NCI-H526 treated with DMSO at 0.1 percent for 48 hours (cell line): ENCODE measurements at places on chromosomes 12 and 14.

GRCh38 chr12:51821440-51822260 is 26.9 kb downstream of the FIGNL2 start:
- DNase-seq = no peak

- peak; percentile 93 for DNase-seq
Observed at GRCh38 chr14:23537351-23538049, 14.1 kb downstream of the ZFHX2 start.

GRCh38 chr14:52442602-52443001 is 109.7 kb downstream of the TXNDC16 start:
- DNase-seq = no peak

- DNase-seq = no peak
Observed at GRCh38 chr12:31029468-31029867, 44.2 kb upstream of the DDX11 start.

DNA sequence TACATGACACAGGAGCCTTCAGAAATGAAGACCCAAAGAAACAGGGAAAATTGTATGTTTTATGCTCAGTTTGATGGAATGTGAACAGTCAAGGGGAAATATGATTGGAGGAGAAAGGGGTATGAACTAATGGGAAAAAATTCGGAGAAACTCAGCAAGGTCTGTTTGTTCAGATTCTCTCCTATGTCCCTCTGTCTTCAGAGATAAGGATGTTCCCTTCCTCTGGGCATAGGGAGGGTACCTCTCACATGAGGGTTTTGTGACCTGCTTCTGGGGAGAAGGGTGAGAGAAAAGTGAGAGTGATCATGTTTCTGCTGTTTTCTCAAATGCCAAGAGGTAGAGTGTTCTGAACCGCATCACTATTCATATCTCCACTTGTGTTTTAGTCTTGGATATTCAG is 26.6 kb upstream of the LIMA1 start:
- DNase-seq = no peak

- DNase-seq = no peak
Observed at GRCh38 chr12:98549371-98550110, 34.2 kb downstream of the TMPO start.

- DNase-seq = no peak
Observed at GRCh38 chr14:34354556-34354955, 107.5 kb downstream of the SPTSSA start.

DNA sequence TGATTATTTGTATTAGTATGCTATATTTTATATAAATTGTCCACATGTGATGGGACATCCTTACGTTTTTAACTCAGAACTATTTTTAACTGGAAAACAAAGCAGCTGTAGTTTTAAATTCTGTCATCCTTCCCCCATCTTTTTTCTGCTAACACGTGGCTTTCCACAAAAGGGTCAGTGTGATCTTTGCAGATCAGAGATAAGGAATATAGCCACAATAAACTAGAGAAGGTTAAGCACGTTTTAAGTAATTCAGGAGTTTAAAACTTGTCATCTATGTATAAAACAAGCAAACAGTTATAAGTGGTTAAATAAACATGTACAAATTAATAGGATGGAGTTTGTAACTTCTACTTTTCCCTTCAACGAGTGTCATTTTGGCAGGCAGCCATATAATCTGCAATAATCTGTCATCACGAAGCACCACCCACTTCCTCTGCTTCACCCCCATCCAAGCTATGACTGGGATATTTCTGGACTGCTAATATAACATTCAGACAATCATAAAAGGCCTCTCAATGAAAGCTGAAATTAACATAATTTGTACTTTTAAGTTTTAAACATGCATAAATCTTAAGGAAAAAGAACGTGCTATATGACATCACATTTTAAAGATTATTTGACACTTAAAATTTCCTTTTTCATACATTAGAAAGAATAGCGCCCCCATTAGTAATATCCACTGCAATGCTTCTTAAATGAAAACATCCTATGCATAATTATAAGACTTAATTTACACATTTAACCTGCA is 15.3 kb downstream of the TAOK3 start:
- DNase-seq = no peak

GRCh38 chr12:82530394-82530793 is 156.3 kb upstream of the TMTC2 start:
- no peak for DNase-seq

DNA sequence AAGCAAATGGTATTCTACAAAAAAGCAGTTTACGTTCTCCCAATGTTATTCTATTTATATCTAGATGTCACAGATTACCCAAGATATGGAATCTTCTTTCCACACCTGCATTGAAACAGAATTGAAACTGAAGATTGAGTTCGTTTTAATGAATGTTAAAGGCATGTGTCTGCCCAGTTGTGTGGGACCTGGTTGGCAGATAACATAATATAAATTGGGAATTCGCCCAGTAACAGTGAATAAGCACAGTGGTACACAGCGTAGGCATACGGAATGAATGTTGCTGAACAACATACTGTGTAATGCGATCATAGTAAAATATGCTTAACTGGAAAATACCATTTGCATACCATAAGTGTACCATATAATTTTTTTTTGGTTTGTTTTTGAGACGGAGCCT is 4.3 kb downstream of the KHNYN start:
- no peak for DNase-seq

- no peak for DNase-seq
Observed at GRCh38 chr14:99887407-99887806, 94.2 kb downstream of the EML1 start.

GRCh38 chr12:114868995-114869834 is 185.2 kb upstream of the TBX3 start:
- no peak for DNase-seq

GRCh38 chr14:35366056-35366451 is 38.5 kb downstream of the NFKBIA start:
- DNase-seq = no peak

DNA sequence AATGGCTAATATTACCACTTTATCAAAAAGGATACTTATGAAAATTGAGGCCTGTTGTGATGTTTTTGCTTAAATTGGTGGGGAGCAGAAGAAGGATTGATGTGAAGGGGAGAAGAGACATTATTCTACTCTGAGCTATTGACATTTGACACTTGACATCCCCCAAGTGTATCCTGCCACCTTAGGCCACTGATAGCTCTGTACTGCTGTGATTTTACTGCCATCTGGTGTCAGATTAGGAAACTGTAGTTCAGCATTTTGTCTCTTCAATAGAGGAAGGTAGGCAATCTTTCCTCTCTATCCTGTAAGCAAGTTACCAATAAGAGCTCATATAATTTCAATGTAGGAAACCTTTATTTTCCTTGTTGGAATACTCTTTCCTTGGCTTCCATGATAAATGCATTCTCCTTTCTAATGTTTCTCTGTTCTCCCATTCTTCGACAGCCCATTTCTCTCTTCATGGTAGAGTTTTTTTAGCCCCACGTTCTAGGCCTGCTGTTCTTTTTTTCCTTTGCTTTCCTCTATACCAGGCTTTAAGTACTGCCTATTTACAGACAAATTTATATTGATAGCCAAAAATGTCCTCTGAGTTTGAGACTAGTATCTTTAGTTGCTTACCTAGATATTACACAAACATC is 46.3 kb downstream of the PPHLN1 start:
- DNase-seq = peak; percentile 32

- no peak for DNase-seq
Observed at GRCh38 chr12:19287302-19287701, 152.0 kb upstream of the AEBP2 start.

DNA sequence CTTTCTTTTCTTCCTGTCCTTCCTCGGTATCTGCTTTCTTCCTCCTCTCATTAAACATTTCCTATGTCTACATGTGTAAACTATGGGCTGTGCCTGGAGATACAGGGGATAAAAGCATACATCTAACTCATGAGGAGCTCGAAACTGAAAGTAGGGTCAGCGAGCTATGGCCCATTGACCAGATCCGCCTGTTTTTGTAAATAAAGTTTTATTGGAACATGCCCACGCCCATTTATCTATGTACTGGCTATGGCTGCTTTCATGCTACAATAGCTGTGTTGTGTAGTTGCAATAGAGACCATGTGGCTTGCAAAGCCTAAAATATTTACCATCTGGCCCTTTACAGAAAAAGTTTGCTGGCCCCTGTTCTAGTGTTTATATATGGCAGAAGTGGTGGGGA is 500.8 kb upstream of the GARIN6 start:
- no peak for DNase-seq

- DNase-seq = no peak
Observed at GRCh38 chr12:97639702-97640101, 177.1 kb downstream of the RMST start.

DNA sequence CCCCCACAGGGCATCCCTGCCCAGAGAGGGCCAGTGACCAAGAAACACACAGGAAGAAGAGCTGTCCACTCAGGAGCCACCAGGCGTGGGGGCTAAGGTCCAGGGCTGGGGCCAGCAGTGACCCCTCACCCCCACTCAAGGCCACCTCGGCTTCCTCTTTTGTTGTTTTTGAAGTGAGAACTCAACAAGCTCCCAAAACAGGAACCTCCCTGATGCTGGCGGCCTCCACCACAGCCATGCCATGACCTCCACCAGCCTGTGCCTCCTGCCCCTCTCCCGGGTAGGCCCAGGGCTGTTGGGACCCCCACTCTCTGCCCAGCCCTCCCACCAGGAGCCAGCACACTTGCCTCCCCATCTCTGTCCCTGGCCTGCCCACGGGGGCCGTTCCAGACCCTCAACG is 7.8 kb downstream of the AKT1 start:
- no peak for DNase-seq

- DNase-seq = no peak
Observed at GRCh38 chr12:92467886-92468285, 234.9 kb upstream of the PLEKHG7 start.

- DNase-seq = no peak
Observed at GRCh38 chr12:19239616-19240234, 110.2 kb downstream of the PLEKHA5 start.

GRCh38 chr12:3712209-3712992 is 40.5 kb downstream of the CRACR2A start:
- no peak for DNase-seq
